ENCODE measurements at places on chromosomes 16 and 17.

GRCh38 chr16:22674832-22675191 lies 139.2 kb upstream of the HS3ST2 start:
- DNase-seq = no peak

GRCh38 chr17:43800736-43801135 lies 20.5 kb downstream of the CFAP97D1 start:
- DNase-seq = no peak

GRCh38 chr16:22220714-22221113 lies 14.6 kb downstream of the EEF2K start:
- no peak for DNase-seq

GRCh38 chr17:17626840-17627239 lies 35.3 kb upstream of the PEMT start:
- DNase-seq = no peak

DNA sequence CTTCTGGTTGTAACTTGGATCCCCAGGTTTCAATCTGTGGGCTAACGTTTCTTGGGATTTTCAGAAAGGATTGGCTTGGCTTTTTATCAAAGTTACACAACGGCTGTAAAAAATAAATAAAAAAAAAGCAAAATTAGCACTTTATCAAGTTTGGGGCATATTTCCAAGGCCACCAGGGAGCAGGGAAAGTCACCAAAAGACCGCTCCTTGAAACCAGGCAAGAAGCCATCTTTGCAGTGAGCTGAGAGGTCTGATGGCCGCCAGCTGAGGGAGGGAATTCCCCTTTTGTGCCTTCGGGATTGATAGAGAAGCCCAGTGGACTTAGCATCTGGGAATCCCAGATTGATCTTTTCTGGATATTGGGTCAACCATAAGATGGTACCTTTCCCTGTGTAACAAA lies 192.2 kb downstream of the WWOX start:
- no peak for DNase-seq

DNA sequence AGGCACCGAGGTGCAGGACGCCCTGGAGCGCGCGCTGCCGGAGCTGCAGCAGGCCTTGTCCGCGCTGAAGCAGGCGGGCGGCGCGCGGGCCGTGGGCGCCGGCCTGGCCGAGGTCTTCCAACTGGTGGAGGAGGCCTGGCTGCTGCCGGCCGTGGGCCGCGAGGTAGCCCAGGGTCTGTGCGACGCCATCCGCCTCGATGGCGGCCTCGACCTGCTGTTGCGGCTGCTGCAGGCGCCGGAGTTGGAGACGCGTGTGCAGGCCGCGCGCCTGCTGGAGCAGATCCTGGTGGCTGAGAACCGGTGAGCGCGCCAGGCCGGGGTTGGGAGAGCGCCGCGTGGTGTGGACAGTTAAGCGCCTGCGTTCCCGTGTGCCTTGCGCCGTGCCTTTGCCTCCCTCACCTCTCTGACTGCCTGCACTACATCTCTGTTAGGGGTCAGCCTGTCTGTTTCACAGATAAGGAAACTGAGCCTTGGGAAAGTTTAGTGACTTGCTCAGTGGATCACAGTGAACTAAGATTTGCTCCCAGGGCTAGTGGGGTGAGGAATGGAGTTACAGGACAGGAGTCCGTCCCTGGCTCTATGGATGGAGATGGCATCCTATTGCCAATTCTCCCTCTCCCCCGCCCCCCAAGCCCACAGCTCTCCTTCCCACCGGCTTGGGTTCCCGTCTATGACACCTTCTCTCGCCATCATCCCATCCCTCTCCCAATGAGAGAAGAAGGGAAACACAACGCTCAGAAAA lies 880 bp downstream of the SARM1 start:
- no peak for DNase-seq

DNA sequence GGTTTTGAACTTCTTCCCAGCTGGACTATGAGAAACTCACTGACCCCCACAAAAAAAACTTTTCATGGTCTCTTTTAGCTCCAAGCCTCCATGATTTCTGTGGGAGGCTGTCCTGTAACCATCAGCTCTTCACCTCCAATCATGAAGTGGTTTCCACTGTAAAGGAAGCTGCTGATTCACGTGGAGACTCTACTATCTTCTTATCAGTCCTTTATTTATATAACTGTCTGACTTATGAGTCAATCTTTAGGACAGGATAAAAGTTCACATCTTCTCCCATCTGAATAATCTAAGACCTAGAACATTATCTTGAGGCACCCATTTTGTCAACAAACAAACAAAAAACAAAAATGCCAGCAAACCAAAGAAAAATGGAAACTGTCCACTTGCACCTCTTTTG lies 409.9 kb downstream of the SLC39A11 start:
- DNase-seq = no peak

GRCh38 chr16:4677390-4677789 lies 16.0 kb upstream of the NUDT16L1 start:
- no peak for DNase-seq

DNA sequence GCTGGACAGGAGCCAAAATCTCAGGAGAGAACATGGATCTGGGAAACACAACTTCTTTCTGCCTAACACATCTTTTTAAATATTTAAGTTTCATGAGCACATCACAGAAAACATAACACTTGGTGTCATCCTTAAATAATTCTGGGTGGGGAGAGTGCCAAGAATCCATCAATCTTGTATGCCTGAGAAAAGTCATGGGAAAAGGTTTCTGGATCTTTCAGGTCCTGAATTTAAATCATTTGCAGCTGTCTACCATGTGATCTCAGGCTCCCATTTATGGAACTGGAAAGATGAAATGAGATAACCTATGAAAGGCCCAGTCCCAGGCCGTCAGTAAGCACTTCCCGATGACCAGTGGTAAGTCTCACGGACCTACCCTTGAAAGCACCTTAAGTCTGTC lies 15.1 kb downstream of the CDH11 start:
- DNase-seq = no peak

GRCh38 chr17:73414171-73414955 lies 102.6 kb upstream of the CDC42EP4 start:
- DNase-seq = no peak

GRCh38 chr16:50888486-50889261 lies 146.8 kb downstream of the CYLD start:
- no peak for DNase-seq

GRCh38 chr16:72552654-72553053 lies 380.7 kb upstream of the PMFBP1 start:
- DNase-seq = no peak

GRCh38 chr17:14731591-14731990 lies 430.7 kb downstream of the HS3ST3B1 start:
- DNase-seq = no peak

GRCh38 chr17:71548540-71549190 lies 572.2 kb upstream of the SOX9 start:
- DNase-seq = no peak

- DNase-seq = no peak
These were observed 28.6 kb downstream of the PMP22 start for GRCh38 chr17:15236281-15237105.

GRCh38 chr16:411576-412265 lies 10.0 kb downstream of the DECR2 start:
- DNase-seq = no peak

GRCh38 chr17:35775583-35775982 lies 14.9 kb downstream of the C17orf50 start:
- DNase-seq = no peak

DNA sequence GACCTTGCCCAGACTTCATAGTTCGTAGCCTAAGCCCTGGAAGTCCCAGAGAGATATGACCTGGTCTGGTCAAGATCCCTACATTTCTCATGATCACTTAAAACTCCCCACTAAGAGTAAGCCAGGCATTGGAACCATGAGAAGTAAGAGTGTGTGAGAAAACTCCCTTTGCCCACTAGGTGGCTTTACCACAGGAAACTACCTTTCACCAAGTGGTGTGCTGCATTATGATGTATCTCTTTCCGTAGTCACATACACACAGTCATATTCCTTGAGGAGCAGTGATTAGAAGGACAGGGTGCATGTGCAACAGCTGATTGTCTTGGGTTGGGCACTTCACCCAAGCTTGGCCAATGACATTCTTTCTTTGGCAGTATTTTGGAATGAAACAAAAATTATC lies 639.3 kb downstream of the KCNJ2 start:
- DNase-seq = peak; percentile 16

- DNase-seq = no peak
These were observed 59.1 kb upstream of the ELAC2 start for GRCh38 chr17:13076905-13077304.

GRCh38 chr17:81517339-81518112 lies 4.9 kb upstream of the ACTG1 start:
- DNase-seq = no peak

GRCh38 chr16:89655062-89655643 lies 2.4 kb downstream of the CHMP1A start:
- no peak for DNase-seq

DNA sequence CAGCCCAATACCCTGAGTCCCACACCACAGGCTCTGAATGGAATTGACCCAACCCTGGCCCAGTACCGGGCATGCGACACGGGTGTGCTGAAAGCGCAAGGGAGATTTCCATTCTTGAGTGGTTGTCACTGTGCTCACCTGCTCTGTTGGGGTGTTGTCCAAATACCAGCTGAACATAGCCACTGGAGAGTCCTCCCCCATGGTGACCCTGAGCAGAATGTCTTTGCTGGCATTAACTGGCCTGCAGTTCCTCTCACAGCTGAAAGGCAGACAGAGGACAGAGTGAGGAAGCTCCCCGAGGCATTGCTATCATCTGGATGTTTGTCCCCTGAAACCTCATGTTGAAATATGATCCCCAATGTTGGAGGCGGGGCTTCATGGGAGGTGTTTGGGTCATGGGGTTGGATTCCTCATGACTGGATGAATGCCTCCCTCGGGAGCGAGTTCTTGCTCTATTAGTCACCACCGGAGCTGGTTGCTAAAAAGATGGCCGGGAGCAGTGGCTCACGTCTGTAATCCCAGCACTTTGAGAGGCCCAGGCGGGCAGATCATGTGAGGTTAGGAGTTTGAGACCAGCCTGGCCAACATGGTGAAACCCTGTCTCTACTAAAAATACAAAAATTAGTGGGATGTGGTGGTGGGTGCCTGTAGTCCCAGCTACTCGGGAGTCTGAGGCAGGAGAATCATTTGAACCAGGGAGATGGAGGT lies 57.3 kb upstream of the BCO1 start:
- DNase-seq = peak; percentile 97

GRCh38 chr17:41984454-41984853 lies 17.9 kb downstream of the CNP start:
- no peak for DNase-seq

DNA sequence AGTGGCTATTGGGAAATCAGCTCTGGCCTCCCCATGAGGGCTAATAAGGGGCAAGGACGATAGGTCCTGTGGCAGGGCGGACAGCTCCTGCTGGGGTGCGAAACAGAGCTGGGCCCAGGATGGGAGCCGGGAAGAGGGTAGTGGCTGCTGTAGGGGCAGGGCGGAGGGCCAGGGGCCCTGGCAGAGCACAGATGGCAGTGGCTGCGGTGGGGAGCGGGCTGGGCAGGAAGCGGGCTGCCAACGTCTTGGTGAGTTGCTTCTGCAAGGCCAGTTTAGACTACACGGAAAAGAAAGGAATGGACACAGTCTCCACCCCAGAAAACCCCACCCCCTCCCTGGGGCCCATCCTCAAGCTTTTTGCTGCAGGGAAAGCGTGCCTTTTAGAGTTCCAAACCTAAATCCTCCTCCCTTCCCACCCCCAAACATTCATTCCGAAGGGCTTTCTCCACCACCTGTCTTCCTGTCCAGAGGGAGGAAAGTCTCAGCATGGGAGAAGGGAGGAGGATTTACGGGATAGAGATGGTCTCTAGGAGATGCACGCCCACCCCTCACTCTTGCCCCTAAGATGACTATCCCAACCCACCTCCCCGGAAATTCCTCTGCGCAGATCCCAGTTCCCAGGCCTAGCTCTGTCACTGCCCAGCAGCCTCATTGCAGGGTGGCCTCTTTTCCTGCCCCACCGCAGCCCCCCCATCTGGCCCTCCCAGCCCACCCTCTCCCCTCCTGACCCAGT lies 7.1 kb downstream of the NKIRAS2 start:
- DNase-seq = no peak

DNA sequence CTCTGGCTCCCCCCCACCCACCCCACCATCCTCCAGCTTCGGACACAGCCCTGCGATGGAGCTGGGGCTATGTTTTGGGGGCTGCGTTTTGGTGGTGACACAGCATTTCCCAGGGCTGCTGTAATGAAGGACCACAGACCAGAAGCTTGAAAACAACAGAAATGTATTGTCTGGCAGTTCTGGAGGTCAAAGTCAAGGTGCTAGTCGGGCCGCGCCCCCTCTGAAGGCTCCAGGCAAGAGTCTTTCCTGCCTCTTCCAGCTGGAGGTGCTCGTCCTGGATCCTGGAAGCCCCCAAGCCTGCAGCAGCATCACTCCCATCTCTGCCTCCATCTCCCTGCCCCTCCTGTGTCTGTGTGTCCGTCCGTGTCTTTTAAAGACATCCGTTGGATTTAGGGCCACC lies 50.8 kb downstream of the TBC1D16 start:
- no peak for DNase-seq

GRCh38 chr17:42120770-42121769 lies at the start of gene KAT2A:
Gene KAT2A, minus strand, starts transcription at chr17:42121367. Its CDS starts 63 bp downstream, at chr17:42121304.
- peak; percentile 99 for DNase-seq

- DNase-seq = no peak
These were observed 51.5 kb downstream of the OR1D5 start for GRCh38 chr17:3011891-3012290.

GRCh38 chr17:75267153-75267410 lies 3.9 kb downstream of the MIF4GD start:
- DNase-seq = no peak

DNA sequence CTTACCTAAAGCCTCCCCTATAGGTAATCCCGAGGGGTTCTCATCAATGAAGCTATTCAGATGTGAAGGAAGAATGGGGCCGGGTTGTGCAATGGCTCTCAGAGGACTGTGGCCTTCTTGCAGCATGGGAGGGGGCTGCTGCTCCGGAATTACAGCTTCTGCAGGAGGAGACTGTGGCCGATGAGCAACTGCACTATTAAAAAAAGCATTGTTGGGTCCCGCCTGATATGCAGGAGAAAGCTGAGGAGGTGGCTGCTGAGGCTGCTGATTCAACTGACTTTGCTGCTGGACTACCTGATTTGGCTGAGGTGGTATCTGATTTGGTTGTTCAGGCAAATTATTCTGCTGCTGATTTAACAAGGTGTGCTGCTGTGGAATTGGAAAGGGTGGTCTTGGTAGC lies 64.8 kb downstream of the CACNG1 start:
- no peak for DNase-seq

- no peak for DNase-seq
These were observed 414.4 kb downstream of the SHISA9 start for GRCh38 chr16:13315642-13316427.

- no peak for DNase-seq
These were observed 190.9 kb upstream of the CDH11 start for GRCh38 chr16:65312795-65313194.

DNA sequence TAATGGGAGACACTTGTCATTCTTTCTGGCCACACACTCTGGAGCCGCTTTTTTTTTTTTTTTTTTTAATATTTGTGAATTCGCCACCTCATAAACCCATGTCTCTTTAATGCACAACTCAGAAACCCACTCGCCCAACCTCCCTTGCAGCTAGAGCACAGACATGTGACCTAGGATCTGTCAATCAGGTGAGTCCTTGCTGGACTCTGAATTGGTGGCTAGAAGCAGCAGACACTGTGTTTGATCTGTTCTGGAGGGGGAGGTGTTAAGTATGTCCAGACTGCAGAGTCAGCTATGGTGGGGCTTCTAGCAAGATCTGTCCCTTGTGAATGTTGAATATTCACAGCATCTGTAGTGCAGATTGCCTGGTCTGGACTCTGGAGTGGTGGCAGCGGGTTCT lies 112.1 kb downstream of the PRKCB start:
- DNase-seq = no peak

All from T47D (cell line).